Renal cortex interstitium (tissue), 15 donors: ENCODE measurements at places on chromosomes 1 and 21. TPM values are rescaled to one million over a fixed set of nuclear protein-coding genes. Genes with fewer than 3 reads are reported as not detected.

Gene CELA2A
- polyA plus RNA-seq = not detected

Gene DARS2
- 24.5 TPM for polyA plus RNA-seq

Gene KRTAP13-2
- polyA plus RNA-seq = not detected

Gene FMO4
- polyA plus RNA-seq = 15.4 TPM

Gene SH3BP5L
- 30.0 TPM for polyA plus RNA-seq

Gene NHLH1
- polyA plus RNA-seq = 0.12 TPM

Gene NBPF10
- 4.0 TPM for polyA plus RNA-seq

Gene RXFP4
- polyA plus RNA-seq = not detected

Gene DMRTA2
- not detected for polyA plus RNA-seq

Gene SPATA6
- 14.5 TPM for polyA plus RNA-seq

Gene TRIM67
- 0.05 TPM for polyA plus RNA-seq

Gene LIPI
- polyA plus RNA-seq = 0.40 TPM

Gene KRTAP21-2
- not detected for polyA plus RNA-seq

Gene KIF17
- polyA plus RNA-seq = 2.8 TPM

Gene RIIAD1
- not detected for polyA plus RNA-seq

Gene UBXN10
- polyA plus RNA-seq = 5.5 TPM

Gene OR2L2
- 0.04 TPM for polyA plus RNA-seq
